SK-N-SH (cell line): ENCODE measurements at places on chromosomes 2 and 18. TPM values are rescaled to one million over a fixed set of nuclear protein-coding genes. Genes with fewer than 3 reads are reported as not detected.

CHRND gene
- polyA plus RNA-seq = 0.12 TPM in 1 of 2 replicates, not detected in the other

ASPRV1 gene
- 0.20 and 0.23 TPM in 2 replicates for polyA plus RNA-seq

GNAL gene
- polyA plus RNA-seq = 0.08 and 0.13 TPM in 2 replicates

C2orf92 gene
- 3.1 and 5.6 TPM in 2 replicates for polyA plus RNA-seq

PROC gene
- 0.06 and 0.10 TPM in 2 replicates for polyA plus RNA-seq

GCKR gene
- polyA plus RNA-seq = 0.18 and 0.67 TPM in 2 replicates

POTEC gene
- not detected in 2 replicates for polyA plus RNA-seq

EIF2AK3 gene
- polyA plus RNA-seq = 2.2 and 4.8 TPM in 2 replicates
